CD4-positive, alpha-beta T cell treated with Interleukin-6 for 4 hours (primary cell): ENCODE measurements at places on chromosomes 4 and X.

DNA sequence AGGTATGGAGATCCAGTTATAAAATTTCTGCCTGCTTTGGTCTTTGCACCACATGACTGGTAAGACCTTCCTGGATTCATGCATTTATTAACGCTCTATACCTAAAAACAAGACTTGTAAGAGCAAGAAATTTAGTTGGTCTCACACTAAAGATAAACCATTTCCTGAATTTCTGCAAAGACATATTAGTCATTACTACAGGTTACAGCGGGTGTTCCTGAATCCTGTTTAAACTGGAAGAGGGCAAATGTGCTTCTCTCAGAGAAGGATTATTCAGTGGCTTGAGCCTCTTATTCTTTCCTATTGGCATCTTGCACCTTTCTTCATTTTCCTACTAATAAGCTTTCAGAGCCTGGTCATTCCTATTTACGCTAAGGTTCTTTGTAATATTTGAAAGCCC is 397.6 kb upstream of the TENM3 start:
- DNase-seq: no peak

GRCh38 chr4:124234771-124235170 is 477.8 kb downstream of the ANKRD50 start:
- DNase-seq: no peak

GRCh38 chrX:13338996-13339515 is 19.2 kb upstream of the ATXN3L start:
- no peak for DNase-seq

DNA sequence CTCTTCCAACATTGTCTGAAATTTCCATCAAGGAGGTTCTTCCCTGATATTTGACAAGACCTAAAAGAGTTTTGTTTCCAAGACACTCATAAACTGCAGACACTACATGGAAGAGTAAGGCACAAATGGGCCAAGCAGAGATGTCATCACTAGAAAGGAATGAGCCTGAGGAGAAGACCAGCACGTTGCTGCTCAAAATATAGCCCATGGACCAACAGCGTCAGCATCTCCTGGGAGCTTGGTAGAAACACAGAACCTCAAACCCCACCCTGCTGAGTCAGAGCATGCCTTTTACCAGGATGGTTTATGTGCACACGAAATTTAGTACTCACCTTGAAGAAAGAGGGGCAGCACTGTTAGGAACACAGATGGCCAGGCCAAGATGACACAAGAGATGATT is 128.7 kb upstream of the MID1 start:
- DNase-seq: no peak

- no peak for DNase-seq
Measured at GRCh38 chrX:10841579-10841978, 221.2 kb upstream of the MID1 start.

- no peak for DNase-seq
Measured at GRCh38 chrX:71173440-71173839, 28.8 kb downstream of the NLGN3 start.

DNA sequence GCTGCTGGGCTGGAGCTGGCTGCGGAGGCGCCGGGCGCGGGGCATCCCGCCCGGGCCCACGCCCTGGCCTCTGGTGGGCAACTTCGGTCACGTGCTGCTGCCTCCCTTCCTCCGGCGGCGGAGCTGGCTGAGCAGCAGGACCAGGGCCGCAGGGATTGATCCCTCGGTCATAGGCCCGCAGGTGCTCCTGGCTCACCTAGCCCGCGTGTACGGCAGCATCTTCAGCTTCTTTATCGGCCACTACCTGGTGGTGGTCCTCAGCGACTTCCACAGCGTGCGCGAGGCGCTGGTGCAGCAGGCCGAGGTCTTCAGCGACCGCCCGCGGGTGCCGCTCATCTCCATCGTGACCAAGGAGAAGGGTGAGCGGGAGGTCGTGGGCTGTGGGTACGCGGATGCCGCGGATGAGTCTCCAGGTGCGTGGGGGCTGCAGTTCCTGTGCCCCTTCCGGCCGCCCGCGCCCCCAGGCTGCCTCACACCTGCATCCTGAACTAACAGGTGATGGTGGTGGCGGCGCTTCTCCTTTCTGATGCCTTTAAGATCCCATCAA is 499 bp downstream of the CYP2U1 start:
- DNase-seq: peak; percentile 48

DNA sequence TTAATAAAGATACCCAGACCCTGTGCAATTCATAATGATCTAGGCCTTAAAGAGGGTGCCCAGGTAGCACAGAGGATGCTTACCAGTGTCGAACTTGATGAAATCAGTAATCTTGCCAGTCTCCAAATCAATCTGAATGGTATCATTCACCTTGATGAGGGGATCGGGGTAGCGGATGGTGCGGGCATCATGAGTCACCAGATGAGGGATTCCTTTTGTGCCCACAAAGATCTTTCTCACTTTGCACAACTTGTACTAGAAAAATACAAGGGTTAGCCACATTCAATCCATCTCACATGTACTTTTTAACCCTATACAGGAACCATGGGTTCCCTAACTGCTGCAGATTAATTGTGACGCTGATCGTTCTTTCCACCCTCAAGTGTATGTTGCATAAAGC is 3.3 kb downstream of the RPS4X start:
- peak; percentile 14 for DNase-seq

GRCh38 chr4:337143-337931 is at the start of gene ZNF141:
ZNF141 (plus strand) TSS chr4:337814; CDS start chr4:337984, 170 bp downstream.
- DNase-seq: peak; percentile 89

DNA sequence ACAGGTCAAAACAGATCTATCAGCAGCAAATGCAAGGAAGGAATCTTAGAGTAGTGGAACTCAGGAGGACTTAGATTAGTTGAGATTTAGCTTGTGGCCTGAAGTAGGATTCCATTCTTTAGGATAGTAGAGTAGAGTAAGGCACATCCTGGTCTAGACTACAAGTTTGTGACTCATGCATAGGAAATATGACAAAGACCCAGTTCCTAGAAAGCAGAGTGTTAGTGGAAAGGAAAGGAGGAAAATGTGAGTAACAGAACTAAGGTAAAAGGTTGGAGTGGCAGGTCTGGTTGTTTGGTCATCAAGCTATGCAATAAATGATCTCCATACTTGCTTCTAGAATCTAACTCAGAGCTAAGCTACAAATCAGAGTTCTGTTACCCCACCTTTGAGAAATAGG is 595.0 kb downstream of the ACTRT1 start:
- DNase-seq: no peak

DNA sequence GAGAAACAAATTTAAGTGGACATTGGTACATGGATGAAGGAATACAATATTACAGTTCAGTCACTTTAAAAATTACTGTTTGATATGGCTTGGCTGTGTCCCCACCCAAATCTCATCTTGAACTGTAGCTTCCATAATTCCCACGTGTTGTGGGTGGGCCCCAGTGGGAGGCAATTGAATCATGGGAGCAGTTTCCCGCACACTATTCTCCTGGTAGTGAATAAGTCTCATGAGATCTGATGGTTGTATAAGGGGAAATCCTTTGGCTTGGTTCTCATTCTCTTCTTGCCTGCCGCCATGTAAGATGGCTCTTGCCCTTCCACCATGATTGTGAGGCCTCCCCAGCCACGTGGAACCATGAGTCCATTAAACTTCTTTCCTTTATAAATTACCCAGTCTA is 804.2 kb upstream of the FRG1 start:
- DNase-seq: no peak

DNA sequence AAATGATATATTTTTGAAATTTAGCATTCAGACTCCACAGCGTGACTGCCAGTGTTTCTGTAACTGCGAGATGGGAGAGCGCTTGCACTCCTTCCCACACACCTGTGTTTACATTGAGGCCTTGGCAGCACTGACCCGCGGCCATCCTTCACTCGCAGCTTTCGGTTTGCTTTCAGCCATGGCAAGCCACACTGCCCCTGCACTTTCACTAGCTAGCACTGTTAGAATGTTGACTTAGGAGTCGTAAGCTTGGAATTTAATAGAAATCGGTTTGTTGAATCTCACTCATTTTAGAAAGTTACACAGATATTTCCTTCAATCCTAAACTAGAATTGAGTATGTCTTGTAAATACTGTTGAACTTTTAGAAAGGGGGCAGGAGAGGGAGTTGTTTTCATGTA is 136.2 kb downstream of the CFAP299 start:
- DNase-seq: no peak

- no peak for DNase-seq
Measured at GRCh38 chr4:7393601-7394575, 40.8 kb downstream of the PSAPL1 start.

- peak; percentile 87 for DNase-seq
Measured at GRCh38 chrX:130091980-130092522, 18.2 kb downstream of the ELF4 start.

DNA sequence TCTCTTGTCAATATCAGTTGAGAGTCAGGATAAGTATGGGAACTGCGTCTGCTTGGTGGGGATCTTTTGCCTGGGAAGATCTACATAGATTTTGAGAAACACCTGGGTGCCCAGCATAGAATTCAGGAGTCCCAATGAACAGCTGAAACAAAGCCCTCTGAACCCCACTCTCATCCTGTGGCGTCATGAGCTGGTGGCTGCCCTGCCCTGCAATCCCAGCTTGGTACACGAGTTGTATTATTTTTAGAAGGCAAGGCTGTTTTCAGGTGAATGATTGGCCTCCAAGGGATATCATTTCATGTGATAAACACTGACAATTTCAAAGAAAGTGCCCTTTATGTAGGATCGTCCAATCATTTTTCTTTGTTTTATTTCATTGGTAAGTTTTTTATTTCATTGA is 60.8 kb downstream of the HCCS start:
- no peak for DNase-seq

DNA sequence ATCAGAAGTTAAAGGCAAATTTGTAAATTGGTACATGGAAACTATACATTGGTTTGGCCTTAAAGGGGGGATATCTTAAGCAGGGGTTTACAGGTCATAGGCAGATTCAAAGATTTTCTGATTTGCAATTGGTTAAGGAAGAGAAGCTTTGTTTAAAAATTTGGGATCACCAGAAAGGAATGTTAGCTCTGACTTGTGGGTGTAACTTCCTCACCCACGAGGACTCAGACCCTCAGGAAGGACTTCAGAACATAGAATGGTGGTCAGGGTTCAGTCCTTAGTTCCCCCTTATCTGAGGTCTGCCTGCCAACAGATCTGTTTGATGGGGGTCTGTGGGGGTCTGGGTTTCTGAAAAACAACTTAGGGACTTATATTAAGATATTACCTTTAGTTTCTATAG is 427.4 kb upstream of the DIPK2B start:
- no peak for DNase-seq

GRCh38 chr4:39699687-39700409 is 1.9 kb downstream of the UBE2K start:
- DNase-seq: no peak

DNA sequence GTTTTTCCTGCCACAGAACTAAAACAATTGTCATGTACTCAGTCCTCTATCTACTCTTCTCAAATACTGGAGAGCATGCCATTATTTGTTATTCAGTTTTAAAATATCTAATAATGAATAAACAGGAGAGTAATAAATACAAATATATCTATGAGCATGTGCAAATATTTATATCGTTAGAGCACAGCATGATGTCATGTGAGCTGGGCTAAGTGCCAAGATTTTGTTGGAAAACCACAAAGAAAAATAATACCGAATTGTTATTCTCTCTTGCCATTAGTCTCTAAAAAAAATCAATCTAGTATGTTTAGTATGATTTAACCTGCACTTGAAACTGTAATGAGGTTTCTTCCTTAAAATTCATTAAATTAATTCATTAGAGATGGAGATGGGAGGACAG is 97.3 kb downstream of the DDX60 start:
- DNase-seq: no peak

DNA sequence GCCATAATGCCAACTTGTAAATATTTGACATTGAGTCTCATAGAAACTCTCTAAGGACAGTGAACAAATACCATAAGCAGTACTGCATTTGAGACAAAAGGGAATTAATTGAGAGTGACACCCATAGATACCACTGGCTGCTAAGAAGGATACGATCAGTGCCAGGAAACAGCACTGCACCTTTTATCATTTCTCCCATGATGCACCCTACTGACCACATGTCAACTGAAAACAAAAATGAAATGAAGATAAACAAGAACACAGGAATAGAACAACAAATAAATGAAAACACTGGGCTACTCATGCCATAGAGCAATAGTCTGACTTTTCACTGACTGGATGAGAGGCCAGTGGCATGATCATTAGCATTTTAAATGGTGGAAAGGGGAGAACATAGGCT is 270.8 kb downstream of the MAPK10 start:
- DNase-seq: no peak

GRCh38 chrX:3166670-3167455 is 125.6 kb downstream of the ARSF start:
- no peak for DNase-seq

- no peak for DNase-seq
Measured at GRCh38 chr4:155411546-155411945, 34.8 kb upstream of the MAP9 start.

DNA sequence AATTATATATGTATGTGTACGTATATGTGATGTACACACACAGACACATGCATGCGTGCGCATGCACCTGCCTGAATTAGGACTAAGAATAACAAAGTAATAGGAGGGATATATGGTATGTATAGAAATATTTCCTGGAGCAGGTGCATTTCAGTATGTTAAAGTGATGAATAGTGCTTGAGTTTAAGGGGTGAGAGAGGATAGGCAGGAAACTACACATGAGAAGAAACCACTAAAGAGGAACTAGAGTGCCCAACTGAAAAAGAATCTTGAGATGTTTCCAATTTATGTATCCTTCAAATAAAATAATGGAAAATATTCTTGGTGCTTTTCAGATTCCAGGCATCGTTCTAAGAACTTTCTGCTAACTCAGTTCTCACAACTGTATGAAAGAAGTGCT is 52.6 kb upstream of the UNC5C start:
- no peak for DNase-seq

DNA sequence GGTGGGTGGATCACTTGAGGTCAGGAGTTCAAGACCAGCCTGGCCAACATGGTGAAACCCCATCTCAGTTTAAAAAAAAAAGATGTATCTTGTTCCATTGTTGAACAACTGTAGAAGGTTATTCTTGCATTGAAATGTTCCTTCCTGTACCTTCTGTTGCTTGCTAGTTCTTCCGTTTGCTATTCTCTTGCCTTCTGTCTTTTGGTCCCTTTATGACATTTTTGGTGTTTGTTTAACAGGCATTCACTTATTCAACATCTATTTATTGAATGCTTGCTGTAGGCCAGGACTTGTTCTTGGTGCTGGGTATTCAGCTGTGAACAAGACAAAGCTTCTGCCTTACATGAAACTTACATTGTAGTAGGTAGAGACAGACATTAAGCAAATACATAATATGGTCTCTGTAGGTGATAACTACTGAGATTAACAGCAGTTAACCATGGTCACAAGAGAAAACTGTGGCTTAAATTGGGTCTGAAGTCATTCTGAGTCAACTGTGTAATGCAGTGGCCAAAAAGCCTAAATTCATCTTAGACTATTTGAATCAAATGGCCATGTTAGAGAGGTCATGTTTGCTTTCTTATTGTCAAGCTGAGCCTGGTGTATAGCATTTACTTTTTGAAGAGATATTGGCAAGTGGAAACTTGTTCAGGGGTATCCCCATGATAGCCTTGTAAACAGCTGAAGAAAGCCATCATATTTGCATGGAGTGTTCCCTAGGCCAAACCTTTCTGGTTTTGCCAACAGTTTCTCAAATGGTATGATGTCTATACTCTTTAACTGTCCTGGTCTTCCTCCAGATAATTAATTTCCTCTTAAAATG is 35.6 kb downstream of the GAB1 start:
- DNase-seq: no peak

- no peak for DNase-seq
Measured at GRCh38 chrX:727738-728621, 97.4 kb downstream of the SHOX start.

- no peak for DNase-seq
Measured at GRCh38 chr4:98522062-98522461, 136.3 kb downstream of the TSPAN5 start.
